ENCODE measurements at places on chromosomes 3 and 15.
A peak's percentile ranks its signal among the peaks of the same experiment; 100 is the strongest.

DNA sequence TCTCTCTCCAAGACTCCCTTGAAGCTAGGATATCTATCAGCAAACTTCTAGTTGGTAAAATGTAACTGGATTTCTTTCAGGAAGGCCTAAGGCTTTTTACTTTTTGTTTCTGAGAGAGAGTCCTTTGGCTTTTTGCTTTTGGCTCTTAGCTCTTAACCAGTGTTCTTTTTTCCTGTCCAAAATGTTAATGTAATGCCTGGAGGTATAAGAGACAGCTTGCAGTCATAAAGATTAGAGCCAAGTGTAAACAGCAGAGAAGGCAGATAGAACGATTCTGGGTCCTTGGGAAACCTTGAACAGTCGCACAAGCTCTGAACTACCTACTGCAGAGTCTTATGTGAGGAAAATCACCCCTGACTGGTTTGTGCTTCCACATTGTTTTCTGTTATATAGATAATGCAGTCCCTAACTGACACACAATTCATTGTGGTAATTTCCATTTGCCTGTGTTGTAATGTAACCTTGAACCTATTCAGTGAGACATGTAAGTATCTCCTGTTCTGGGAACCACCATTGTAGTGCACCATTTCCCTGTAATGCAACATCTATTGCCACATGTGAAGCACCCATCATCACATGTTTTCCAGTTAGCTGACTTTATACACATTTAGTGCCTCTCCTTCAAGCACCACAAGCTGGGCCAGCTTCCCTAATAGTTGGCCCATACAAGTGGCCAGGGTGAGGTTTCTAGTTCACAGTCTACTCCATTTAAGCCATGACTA is 1311.9 kb downstream of the ROBO1 start:
- DNase-seq: no peak

DNA sequence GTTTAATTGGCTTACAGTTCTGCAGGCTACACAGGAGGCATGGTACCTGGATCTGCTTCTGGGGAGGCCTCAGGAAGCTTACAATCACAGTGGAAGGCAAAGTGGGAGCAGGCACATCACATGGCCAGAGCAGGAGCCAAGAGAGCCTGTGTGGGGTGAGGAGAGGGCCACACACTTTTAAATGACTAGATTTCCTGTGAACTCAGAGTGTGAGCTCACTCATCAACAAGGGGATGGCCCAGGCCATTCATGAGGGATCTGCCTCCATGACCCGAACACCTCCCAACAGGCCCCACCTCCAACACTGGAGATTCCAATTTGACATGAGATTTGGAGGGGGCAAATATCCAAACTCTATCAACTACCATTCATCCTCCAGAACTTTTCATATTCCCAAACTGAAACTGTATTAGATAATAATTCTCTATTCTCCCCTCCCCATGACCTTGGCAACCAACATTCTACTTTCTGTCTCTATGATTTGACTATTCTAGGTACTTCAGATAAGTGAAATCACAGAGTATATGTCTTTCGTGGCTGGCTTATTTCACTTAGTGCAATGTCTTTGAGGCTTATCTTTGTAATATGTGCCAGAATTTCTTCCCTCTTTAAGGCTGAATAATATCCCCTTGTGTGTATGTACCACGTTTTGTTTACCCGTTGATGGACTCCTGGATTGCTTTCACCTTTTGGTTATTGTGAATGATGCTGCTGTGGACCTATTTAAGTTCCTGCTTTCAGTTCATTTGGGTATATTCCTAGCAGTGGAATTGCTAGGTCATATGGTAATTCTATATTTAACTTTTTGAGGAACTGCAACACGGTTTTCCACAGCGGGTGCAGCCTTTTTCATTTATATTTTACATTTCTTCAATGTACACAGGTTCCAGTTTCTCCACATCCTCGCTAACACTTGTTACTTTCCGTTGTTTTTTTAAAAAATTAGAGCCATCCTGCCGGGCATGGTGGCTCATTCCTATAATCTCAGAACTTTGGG is 43.8 kb downstream of the TKT start:
- no peak for DNase-seq

GRCh38 chr15:71611553-71612396 is 198.6 kb upstream of the NR2E3 start:
- DNase-seq: peak; percentile 78

DNA sequence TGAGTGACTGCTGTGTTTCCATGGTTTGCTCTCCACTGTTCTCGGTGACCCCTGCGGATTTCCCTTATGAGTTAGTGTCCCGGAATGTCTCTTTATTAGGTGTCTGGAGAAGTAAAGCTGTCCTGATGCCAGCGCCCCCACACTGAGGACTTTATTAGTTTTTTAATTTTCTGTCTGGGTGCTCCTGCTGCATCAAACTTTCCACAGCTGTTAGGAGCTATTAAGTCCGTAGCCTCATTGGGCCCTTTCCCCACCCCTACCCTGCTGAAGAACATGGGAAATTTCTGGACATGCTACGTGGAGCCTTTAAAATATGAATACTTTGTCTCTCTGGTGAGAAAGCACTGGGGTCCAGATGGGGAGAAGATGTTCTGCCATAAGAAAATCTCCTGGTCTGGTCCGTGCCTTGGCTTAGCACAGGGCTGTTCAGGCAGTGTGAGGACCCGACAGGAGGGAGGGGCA is 161.7 kb upstream of the HES1 start:
- DNase-seq: no peak

DNA sequence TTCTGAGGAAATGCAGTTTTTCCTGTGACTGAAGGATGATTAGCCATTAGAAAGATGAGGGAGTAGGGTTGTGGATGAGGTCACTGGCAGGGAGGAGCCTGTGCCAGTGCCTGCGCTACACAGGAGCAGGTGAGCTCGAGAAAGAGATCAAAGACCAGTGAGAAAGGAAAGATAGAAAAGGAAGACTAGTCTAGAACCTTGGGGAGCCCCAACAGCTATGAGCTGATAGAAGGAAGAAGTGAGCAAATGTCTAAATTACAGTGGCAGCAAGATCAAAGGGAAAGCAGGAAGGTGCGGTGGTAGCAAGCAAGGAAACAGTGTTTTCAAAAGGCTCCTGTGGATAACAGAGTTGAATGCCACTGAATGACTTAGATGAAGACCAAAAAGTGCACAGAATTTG is 39.6 kb downstream of the LNP1 start:
- no peak for DNase-seq

DNA sequence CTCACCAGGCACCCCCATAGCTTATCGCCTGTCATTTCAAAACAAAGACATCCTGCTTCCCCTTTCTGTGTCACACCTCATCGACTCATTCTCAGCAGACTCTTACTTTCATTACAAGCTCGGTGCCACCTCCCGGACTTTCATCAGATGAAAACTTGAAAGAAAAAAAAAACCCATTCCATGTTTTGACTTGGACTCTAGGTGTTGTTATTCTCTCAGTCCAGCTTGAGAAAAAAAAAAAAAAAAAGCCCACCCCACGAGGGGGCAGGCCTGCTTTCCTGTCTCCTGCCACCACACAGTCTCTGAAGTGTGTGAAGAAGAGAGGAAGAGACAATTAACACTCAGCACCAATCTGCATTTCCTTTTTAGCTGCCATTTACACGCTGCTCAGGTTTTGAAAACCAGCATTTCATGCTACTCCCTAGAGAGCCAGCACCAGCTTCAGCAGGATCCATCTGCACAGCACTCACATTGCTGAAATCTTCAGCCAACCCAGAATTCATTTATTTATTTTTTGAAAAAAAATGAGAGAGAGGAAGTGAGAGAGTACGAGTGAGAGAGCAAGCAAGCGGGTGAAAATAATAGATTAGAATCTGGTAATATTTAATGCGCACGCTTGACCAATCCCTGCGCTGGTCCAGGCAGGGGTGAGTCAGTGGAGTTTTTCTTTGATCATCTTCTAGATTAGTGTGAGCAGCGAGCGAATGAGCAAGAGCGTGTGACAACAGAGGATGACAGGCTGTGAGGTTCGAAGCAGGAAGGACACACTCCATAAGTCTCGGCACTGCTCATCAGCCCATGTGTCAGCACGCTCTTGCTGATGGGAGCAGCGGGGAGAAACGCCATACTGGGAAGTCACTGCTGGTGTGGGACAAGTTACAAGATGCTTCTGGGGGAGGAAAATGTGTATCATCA is 23.5 kb downstream of the ZNF80 start:
- no peak for DNase-seq

DNA sequence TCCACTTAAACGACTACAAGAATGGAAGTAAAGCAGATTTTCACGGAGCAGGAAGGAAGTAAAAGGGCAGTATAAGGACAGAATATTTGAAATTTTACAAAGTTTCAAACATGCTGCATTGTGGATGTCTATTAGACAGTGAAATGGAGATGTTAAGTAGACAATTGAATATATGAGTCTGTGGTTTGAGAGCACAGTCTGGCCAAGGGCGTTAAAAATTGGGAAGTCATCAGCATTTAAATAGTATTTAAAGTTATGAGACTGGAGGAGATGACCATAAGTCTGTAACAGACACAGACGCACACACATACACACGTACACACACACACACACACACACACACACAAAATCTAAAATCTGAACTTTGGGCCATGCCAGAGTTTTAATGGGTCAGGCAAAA is 935.9 kb downstream of the EPHA3 start:
- no peak for DNase-seq

DNA sequence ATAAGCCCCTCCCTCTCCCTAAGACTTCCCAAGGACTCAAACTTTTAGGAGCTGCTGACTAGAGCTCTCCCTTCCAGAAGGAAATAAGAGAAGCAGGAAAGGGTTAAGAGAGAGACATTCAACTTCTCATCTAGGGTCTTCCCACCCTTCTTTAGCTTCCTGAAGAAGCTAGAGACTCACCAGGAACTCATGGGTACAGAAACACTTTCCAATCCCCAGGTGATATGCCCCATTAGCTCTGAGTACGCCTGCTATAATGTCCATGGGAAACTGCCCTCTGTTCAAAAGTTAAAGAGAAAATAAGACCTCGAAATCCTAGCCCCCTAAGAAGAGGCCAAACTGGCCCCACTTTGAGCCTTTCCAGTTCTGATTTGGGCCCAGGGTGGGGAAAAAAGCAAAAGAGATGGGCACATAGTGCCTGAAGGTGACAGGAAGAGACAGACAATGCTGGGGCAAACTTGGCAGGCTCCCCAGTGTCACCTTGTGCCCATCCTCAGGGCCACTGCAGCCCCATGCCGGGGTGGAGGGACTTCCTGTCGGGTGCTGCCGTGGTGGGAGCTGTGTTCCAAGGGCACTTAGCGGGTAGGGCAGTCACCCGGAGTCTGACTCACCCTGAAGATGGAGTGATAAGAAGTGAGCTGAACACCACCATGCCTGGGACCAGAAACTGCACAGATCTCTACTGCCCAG is 29.5 kb downstream of the CCDC12 start:
- DNase-seq: no peak

GRCh38 chr3:178950676-178951075 is 120.9 kb downstream of the ZMAT3 start:
- DNase-seq: no peak

GRCh38 chr3:45549961-45550360 is 44.6 kb upstream of the LIMD1 start:
- DNase-seq: no peak

DNA sequence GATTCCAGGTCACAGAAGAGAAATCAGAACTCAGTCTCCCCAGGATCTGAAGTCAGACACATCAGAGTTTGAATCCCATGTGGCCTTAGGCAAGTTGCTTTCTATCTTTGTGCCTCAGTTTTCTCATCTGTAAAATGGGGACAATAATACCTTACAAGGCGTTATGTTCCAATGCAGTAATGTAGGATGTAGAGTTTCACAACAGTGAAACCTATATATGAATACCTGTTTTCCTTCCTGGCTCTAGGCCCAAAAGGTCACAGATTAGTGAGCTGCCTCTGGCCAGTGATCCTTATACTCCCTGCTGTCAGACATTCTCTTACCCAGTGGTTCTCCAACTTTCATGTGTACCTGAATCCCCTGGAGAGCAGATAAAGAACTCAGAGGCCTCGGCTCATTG is 72.9 kb upstream of the OXTR start:
- DNase-seq: no peak

Measured in neuronal stem cell (in vitro differentiated cells).